Mammary microvascular endothelial cell (primary cell): ENCODE measurements at places on chromosomes 4 and X. TPM values are rescaled to one million over a fixed set of nuclear protein-coding genes. Genes with fewer than 3 reads are reported as not detected.

Gene CDKL2
- total RNA-seq: 0.15 TPM in 1 of 2 replicates, not detected in the other

Gene ANXA5
- 735 and 779 TPM in 2 replicates for total RNA-seq

Gene DCLK2
- 0.80 and 1.1 TPM in 2 replicates for total RNA-seq

Gene ANOS1
- 0.53 and 0.98 TPM in 2 replicates for total RNA-seq

Gene TEX11
- not detected in 2 replicates for total RNA-seq
